ENCODE measurements at places on chromosomes 1 and 21.

- peak; percentile 42 for DNase-seq
Observed at GRCh38 chr1:37258068-37258467, 216.3 kb upstream of the ZC3H12A start.

DNA sequence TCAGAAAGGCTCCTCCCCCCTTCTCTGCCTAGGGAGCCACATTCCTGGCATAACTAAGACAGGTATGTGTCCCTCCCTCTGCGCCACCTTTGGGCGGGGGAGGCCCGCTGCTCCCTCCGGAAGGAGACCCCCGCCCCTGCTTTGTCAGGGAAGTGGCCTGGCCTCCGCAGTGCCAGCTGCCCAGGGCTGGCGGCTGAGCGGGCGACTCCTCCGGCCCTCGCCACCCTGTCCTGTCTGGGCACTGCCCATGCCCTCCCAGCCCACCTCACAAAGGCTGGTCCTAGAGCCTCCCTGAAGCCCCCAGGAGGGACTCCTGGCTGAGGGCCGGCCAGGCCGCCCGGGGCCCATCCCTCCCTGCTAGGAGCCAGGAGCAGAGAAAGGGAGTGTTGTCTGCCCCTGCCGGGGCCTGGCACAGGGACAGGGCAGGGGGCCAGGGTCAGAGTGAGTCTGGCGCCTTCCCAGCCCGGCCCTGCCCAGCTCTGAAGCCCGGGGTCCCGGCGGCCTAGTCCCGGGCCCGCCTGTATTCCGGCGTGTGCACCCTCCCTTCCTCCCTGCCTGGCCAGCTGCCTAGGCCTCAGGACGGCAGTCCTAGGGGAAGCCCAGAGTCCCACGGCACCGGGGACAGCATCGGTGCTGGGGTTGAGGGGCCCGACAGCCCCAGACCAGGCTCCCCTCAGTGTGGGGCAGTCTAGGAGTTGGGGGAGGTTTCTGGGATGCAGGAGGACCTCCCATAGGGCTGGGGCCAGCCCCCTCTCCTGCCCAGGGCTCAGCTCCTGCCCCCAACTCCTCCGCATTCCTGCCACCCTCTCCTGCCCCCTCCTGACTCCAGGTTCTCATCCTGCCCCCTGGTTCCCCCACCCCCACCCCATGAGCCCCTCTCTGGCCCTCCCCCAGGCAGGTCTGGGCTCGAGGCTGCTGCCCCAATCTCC, 5.1 kb downstream of the AGRN start:
- DNase-seq = no peak

DNA sequence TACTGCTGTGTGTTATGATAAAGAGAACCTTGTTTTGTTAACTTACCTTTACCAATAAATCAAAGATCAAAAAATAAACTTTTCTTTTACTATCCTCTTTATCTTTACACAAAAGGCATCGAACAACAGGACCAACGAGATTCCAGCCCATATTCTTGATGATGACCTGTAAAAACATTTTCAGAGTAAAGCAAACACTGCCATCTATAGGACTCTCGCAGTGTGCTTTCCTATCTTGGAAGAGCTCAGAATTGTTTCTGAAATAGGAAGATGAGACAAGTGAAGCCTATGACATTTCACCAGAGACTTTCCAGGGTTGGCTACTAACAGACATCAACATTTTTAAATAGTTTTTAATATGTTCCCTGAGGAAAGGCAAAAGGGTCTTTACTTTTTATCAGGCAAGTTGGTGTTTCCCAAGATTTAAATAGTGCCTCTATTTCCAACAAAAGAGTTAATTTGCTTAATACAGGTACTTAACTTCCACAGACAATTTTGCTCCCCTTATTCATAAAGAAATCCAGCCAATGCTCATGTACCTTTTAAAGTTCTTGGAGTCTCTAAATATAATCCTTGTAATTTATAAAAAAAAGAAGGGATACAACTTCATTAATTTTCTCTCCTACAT, 7.3 kb downstream of the GLMN start:
- peak; percentile 46 for DNase-seq

GRCh38 chr1:44318097-44319088, 36.7 kb downstream of the ERI3 start:
- DNase-seq = peak; percentile 58

- no peak for DNase-seq
Observed at GRCh38 chr1:207666342-207666741, 21.4 kb downstream of the CR1L start.

DNA sequence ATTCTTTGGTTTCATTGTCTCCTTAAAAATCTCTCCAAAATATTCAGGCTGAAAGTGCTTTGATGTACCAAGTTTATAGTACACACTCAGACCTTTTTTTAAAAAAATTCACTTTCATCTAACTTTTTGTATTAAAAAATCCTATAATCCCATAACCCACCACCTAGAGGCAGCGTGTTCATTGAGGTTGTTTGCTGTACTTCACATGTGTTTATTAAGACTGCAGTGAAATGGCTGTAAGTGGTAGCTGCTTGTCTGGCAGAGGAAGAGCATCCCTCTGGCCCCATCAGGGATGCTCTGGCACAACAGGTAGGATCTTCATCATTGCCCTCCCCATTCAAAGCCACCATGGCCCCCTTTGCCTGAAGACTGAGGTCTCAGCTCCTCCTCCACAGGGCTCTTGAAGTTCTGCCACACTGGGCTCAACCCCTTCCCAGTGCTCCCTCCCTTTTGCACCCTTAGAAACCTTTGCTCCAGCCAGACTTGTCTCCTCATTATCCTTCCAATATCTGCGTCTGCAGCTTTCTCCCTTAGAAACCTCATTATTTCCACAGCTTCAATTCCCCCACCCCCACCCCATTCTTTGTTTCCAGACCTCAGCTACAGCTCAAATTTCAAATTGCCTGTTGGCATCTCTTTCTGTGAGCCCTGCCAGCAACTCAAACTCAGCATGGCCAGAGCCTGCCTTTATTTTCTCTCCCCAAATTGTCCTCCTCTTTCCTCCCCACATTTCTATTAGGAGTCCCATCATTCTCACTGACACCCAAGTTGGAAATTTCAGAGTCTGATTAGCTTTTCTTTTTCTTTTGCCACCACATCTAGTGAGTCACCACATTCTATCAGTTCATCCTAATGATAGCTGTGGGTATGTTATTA, 369.6 kb upstream of the USP24 start:
- peak; percentile 65 for DNase-seq

GRCh38 chr1:215911406-215911968, 344.4 kb downstream of the KCTD3 start:
- DNase-seq = no peak

GRCh38 chr1:40630488-40631223, 34.8 kb downstream of the RIMS3 start:
- peak; percentile 51 for DNase-seq

- no peak for DNase-seq
Observed at GRCh38 chr1:22122273-22123070, 20.4 kb downstream of the WNT4 start.

GRCh38 chr21:44870748-44871495, 2.6 kb downstream of the PTTG1IP start:
- DNase-seq = no peak

DNA sequence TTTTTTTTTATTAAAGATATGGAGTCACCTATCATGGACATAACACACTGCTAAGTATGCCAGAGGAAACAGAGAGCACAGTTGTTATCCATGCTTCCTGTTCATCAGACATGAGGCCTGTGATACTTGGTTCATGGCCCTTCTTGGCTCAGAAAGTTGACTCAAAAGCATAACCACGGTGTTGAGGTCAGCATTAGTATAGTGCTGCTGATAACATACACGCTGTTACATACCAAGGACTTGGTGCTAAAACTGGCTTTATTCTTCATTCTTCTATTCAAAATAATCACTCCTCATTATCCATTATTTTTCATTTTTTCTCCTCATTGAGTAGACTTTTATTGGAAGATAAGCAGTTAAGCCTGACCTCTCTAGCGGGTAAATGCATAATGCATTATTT, 464.1 kb downstream of the ADGRL2 start:
- no peak for DNase-seq

DNA sequence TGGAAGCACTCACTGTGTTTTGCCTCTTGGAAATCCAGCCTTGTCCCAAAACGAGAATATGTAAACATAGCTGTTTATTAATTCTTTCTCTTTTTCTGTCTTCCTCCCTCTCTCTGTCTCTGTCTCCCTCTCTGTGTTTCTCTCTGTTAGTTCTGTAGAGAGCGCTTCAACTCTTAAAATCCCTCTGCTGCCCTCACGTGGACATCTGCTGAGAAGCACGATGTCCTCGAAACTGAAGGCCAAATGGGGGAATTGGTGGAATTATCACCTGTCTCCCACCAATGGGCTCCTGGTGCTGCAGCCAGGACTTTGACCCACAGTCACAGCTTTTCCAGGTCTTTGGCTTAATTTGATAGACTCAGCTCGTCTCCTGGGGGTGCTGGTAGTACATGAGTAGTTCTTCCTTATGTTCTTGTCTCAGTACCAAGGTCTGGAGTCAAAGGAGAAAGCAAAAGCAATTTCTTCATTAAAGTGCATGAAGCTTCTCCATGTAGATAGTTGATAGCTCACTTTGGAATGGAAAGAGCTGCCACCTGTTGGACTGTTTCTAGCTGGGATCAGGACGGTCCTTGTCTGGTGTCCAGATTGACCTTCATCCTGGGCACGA, 5.5 kb upstream of the GBP6 start:
- DNase-seq = peak; percentile 66

GRCh38 chr1:209651138-209651587, 1.1 kb downstream of the LAMB3 start:
- no peak for DNase-seq

GRCh38 chr1:45443580-45444446, 47.1 kb downstream of the TESK2 start:
- no peak for DNase-seq

- DNase-seq = no peak
Observed at GRCh38 chr1:214678386-214678785, 75.4 kb downstream of the CENPF start.

DNA sequence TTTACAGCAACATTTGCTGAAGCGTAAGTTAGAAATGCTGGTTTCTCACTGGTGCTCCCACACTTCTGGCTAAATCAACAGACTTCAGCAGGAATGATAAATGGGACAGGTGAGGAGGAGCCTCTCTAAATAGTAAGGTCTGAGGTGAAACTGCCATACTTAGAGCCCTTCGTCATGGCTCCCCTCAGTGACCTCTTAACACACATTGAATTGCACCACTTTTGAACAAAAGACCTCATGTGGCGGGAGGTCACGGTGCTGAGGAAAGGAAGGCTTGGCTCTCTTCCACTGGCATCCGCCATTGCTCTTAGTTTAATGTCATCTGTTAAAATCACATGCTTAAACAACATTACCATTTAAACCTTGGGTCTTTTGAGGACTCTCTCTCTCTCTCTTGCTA, 3.4 kb downstream of the MAP3K7CL start:
- no peak for DNase-seq

GRCh38 chr1:8004803-8005573, 21.1 kb downstream of the ERRFI1 start:
- DNase-seq = no peak

- no peak for DNase-seq
Observed at GRCh38 chr1:147771226-147772125, 11.1 kb upstream of the GJA5 start.

GRCh38 chr21:36847189-36847588, 119.3 kb downstream of the HLCS start:
- no peak for DNase-seq

DNA sequence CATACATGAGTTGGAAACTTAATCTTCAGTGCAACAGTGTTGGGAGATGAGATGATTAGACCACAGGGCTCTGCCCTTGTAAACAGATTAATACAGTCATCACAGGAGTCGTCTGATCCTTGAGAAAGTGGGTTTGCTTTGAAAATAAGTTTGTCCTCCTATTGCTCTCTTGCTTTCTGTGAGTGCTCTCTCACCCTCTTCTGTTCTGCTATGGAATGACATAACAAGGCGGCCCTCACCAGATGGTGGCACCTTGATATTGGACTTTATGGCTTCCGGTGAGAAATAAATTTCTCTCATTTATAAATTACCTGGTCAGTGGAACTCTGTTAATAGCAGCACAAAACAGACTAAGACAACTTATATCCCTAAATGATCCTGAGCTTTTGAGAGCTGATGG, 353.6 kb downstream of the BRINP3 start:
- DNase-seq = no peak

DNA sequence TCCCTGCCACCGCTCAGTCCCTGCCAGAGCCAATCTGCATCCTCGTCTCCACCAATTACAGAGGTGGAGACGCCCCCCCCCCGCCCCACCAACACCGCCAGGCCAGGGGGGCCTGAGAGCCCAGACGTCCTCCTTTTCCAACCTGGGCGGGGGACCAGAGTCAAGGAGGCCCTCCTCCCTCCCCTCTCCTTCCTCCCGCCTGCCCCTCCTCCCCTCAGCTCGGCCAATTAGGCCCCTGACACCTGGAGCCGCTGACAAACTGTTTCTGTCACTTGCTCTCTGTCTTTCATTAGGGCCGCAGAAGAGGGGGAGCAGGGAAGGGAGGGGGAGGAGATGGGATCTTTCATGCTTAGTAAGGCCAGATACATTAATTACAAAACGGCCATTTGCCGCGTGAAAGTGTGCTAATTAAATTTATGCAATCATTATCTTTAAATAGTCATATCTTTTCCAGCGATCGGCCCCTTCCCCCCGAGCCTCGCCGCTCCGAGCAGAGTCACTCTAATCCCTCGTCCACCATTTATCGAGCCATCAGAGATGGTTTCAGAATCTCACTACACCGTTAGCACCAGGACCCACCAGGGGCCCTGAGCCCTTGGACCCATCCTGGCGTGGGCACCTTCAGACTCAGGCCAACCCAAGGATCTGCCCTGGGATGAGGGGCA, 94.7 kb downstream of the PAX7 start:
- no peak for DNase-seq

GRCh38 chr1:115496904-115497527, 144.8 kb upstream of the VANGL1 start:
- no peak for DNase-seq

- peak; percentile 91 for DNase-seq
Observed at GRCh38 chr1:21022279-21023040, 154.2 kb downstream of the EIF4G3 start.

DNA sequence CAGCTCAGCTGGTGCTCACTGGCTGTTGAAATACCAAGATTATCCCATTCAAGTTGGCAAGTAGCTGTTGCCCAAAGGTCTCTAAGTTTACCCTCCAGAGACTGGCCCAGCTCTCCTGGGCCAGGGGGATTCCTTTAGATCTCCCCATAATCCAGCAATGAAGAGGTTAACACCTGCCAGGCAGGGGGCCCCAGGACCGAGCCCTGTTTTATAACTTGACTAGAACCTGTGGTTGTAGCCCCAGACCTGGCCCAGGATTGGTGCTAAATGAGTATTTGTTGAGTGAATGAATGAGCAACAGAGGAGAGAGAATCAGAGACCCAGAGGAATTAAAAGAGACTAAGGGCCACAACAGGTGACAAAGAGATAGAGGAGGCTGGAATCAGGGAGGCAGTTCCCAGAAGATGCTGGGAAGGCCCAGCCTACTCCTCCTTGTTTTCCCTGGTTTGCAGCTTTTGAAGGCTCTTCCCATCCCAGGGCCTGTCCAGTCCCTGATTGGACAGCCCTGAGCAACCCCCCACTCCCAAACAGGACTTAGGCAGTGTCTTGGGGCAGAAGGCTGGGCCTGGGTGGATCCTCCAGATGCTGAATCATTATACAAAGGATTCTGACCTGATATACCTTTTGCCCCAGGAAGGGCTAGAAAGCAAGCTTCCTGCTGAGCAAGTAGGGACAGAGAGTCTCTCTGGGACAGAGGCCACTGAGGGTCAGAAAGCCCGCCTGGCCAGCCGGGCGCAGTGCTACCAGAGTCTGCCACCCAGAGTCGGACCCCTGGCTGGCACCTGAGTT, 2.4 kb upstream of the RHBG start:
- no peak for DNase-seq

Data from NCI-H1092 treated with DMSO at 0.1 percent for 48 hours (cell line).